ENCODE measurements at places on chromosomes 12 and 14. TPM values are rescaled to one million over a fixed set of nuclear protein-coding genes. Genes with fewer than 3 reads are reported as not detected.

The RIPK3 gene
- 41.9 TPM for total RNA-seq

The ST8SIA1 gene
- total RNA-seq: 0.86 TPM

The KLRK1 gene
- total RNA-seq: 0.12 TPM

The HIGD1C gene
- not detected for total RNA-seq

The YY1 gene
- 101 TPM for total RNA-seq

The IRF9 gene
- 321 TPM for total RNA-seq

The LYSET gene
- total RNA-seq: 9.6 TPM

The PDZRN4 gene
- not detected for total RNA-seq

The AVPR1A gene
- total RNA-seq: not detected

The PAPOLA gene
- total RNA-seq: 194 TPM

The ARMH4 gene
- 0.05 TPM for total RNA-seq

The CFAP251 gene
- 0.96 TPM for total RNA-seq

The ANKRD33 gene
- not detected for total RNA-seq

The WNT1 gene
- total RNA-seq: not detected

The HVCN1 gene
- total RNA-seq: 10.6 TPM

The CIROP gene
- not detected for total RNA-seq

The OLR1 gene
- not detected for total RNA-seq

The GNPTAB gene
- 63.1 TPM for total RNA-seq

The DPY19L2 gene
- 0.56 TPM for total RNA-seq

The GCH1 gene
- 82.9 TPM for total RNA-seq

The POTEG gene
- total RNA-seq: not detected

The FRS2 gene
- total RNA-seq: 23.2 TPM

Measured in T-helper 1 cell treated with Interleukin-12 subunit alpha and Interleukin-12 subunit beta and Interleukin-4 antibody, amounts not matched to agents 30 ng/mL and 1 ng/mL, for 36 hours (primary cell).